NCI-H187 (cell line): ENCODE measurements at places on chromosomes 12 and 14.

DNA sequence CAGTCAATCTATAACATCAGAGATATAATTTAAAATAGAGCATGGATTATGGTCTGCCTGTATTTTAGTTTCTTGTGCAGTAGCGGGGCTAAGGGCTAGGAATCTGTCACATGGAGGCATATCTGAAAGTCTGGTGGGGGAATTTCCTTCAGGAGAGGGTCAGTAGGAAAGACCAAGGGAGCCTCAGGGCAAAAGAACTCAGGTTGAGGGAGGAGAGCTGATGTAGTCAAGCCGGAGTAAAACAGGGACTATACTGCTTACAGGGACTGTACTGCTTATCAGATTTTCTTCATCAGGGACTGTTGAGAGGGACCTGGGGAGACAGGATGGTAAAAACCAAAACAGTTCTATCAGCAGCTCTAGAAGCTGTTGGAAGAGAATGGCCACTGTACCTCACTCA is 82.0 kb upstream of the CPM start:
- DNase-seq, result no peak

DNA sequence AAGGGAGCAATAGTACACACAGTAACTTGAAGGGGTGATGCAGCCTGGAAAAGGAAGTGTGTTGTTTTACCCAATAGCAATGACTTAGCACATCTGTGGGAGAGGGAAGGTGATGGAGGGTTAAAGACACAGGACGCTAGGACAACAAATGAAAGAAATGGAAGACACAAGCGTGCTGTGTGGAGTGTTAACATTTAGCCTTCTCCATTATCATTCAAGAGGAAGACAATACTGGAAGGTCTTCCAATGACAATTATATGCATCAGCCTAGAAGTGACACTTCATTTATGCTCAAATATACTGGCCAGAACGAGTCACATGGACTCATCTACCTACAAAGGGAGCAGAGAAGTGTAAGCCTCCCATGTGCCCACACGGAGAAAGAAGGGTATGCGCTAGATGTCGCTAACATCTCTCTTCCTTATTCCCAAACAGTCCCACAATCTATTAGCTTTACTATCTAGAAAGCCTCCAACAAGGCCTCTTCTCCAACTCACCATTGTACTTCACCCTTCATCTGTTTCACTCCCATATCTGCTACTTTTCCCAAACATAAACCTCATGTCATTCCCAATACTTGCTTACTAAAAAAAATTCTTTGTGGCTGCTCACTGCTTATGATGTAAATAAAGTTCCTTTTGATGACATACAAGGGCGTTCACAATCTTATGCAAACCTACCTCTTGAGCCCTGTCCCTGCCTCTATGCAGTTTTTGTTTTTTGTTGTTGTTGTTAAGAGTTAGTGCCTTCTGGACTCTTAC is 20.3 kb downstream of the PPM1H start:
- no peak for DNase-seq

DNA sequence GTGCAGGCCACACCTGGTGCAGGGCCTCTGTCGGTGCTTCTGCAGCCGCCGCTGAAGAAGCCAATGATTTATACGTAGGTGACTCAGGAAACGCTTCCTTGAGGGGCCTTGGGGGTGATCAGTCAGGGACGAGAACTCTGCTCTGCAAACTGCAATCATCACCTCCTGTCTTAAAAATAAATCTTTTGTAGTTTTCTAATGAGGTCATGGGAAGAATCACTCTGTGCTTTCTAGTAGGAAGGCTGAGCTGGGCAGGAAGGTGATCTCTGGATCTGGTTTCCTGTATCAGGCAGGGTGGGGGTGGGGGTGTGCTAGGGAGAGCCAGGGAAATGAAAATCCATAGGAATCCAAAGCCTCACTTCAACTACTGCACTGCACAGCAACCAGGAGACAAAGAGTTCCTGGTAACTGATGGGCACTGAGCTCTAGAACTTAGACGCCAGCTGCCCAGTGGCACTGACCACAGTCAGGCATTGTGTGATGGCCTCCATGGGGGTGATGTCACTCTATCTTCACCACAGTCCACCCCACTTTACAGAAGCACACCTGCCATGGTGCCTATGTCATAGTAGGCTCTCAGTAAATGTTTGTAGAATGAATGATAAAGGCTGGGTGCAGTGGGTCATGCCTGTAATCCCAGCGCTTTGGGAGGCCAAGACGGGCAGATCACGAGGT is 292.4 kb upstream of the PWP1 start:
- DNase-seq, result no peak

DNA sequence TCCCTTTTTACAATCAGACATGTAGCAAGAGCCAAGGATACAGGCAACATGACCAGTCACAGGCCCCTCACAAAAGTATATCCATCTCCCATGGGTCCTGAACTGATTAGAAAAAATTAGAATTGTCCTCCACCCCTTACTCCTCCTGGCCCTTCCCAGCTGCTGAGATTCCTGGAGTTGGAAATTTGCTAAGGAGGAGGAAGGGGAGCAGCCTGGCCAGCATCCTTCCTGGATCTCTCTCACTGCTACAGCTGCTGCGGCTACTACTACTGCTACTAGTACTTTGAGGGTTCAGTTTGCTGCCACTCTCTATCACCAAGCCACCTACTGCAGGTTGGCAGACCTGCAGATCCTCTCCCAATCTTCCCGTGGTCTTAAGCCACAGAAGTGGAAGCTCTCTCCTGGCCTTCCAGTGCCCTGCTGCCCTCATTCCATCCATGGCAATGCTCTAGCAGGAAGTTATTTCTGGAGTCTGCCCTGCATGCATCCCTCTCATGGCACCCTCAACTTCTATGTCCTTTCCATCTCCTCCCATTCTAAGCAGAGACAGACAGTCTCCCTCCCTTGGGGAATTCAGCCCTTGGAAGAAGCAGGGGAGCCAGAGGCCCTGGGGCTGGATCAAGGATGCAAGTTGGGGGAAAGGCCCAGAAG is 1.0 kb downstream of the ITGA7 start:
- DNase-seq, result no peak

GRCh38 chr14:95519699-95520098 is 3.2 kb upstream of the SYNE3 start:
- no peak for DNase-seq

GRCh38 chr12:49669796-49670195 is 37.4 kb downstream of the FMNL3 start:
- DNase-seq, result no peak

DNA sequence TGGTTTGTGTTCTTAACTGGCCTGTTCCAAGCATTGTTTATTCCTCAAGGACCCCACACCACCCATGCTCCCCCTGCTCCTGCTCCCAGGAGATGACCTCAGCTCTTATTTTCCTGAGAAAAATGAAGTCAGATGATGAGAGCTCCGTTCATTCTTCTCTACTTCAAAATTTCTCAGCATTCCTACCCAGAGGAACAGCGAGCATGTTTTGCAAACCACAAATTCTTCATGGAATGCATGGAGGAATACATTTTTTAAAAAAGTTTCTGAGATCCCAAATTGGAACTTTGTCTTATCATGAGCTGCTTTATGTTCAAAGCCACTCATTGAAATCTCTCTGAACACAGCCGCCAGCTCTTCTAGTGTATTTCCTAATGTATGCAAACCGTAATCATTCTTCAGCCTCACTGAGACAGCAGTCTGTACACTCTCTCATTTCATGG is 44.9 kb downstream of the SYNE2 start:
- no peak for DNase-seq

- no peak for DNase-seq
Measured at GRCh38 chr12:57099766-57100165, 10.9 kb downstream of the NAB2 start.
